Right forelimb (tissue), 1 donor: ENCODE measurements at places on chromosomes 3 and 15.

GRCh38 chr15:44598892-44599291, 61.9 kb downstream of the EIF3J start:
- DNase-seq, result no peak

- DNase-seq, result no peak
Observed at GRCh38 chr15:85603703-85604102, 191.0 kb downstream of the KLHL25 start.

GRCh38 chr3:35784169-35784568, 144.8 kb downstream of the ARPP21 start:
- no peak for DNase-seq

DNA sequence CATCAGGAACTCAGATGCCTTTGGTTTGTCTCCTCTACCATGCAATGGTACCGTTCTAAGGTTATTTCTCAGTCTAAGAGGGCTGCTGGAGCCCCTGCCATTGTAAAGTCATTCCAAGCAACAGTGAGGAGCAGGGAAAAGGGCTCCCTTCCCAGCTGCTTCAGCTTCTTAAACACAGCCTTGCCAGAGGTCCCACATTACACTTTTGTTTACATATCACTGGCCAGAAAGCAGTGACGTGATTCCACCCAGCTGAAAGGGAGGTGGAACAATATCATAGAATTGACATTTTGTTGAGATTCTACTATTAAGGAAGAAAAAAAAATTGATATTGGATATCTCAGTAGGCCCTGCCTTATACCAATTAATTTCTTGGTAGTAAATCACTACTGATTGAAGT, 194.6 kb downstream of the SUCLG2 start:
- no peak for DNase-seq

- DNase-seq, result no peak
Observed at GRCh38 chr3:44042772-44043171, 198.9 kb upstream of the TOPAZ1 start.

GRCh38 chr3:44984335-44984734, 8.3 kb downstream of the EXOSC7 start:
- no peak for DNase-seq

DNA sequence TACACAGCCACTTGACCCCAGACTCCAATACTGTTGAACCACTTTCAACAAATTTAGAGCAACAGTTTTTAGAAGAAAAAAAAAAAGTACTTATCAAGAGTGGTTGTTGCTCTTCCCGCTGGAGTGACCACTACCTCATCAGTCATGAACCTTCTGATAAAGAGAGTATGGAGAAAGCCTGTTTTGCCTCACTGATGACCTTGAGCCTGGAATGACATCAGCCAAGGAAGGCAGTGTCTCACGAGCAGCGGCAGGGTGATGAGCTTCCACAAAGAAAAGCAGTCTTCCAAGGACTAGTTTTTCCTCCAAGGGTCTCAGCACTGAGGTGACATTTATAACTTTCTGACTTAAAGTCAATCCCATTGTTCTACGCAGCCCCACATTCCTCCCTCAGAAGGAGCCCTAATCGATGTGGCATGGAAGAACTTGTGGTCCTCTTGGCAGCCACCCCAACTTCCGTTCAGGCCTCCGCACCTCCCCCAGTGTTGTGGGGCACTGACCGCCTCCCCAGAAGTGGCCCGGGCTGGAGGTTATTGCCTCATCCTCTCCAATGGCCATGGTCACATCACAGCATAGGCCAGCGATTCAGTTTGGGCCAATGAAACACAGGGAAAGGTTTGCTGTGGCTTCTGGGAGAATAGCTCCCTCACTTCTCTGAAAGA, 1.8 kb upstream of the CYP11A1 start:
- DNase-seq, result no peak

DNA sequence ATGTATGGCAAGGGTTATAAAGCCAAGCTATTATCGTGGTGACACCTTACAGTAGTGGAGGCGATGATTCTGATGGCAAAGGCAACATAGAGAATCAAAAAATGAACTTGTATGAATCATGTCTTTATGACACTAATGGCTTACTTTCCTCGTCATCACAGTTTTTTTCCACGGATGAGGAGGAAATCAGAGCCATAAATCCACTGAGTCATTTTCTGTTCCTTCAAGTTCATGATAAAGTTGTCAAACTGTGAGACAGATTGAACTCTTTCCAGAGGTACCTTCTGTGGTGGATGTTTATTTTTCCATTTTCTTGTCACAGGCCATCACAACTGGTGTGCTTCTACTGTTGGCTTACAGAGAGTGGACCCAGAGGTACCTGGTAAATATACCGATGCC, 8.5 kb downstream of the TMEM212 start:
- no peak for DNase-seq

DNA sequence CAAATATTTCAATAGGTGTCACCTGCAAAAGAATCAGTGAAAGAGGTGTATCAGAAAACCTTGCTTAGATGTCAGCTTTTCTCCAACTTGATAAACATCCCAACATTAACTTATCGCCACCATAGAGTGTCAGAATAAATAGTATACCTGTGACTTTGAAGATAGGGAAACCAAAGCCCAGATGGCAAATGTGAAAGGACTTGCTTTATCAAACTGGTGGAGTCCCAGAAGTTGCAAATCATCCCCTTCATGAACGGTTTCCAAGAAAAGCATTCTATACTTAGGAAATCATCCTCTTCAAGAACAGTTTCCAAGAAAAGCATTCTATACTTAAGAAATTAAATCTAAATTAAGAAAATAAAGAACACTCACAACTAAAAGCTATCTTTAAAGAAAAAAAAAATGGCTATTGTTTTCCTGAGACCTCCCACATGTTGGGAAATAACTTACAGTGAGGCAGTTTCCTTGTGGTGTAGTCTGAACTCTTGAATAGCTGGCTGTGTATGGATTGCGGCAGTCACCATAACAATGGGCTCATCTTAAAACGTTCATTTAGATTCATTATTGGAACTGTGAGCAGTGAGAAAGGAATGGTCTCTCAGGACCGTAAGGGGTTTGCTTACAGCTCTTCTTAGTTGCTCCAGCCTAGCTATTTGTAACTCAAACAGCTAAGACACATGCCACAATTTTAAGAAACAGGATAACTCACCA, 56.5 kb downstream of the GHSR start:
- no peak for DNase-seq

DNA sequence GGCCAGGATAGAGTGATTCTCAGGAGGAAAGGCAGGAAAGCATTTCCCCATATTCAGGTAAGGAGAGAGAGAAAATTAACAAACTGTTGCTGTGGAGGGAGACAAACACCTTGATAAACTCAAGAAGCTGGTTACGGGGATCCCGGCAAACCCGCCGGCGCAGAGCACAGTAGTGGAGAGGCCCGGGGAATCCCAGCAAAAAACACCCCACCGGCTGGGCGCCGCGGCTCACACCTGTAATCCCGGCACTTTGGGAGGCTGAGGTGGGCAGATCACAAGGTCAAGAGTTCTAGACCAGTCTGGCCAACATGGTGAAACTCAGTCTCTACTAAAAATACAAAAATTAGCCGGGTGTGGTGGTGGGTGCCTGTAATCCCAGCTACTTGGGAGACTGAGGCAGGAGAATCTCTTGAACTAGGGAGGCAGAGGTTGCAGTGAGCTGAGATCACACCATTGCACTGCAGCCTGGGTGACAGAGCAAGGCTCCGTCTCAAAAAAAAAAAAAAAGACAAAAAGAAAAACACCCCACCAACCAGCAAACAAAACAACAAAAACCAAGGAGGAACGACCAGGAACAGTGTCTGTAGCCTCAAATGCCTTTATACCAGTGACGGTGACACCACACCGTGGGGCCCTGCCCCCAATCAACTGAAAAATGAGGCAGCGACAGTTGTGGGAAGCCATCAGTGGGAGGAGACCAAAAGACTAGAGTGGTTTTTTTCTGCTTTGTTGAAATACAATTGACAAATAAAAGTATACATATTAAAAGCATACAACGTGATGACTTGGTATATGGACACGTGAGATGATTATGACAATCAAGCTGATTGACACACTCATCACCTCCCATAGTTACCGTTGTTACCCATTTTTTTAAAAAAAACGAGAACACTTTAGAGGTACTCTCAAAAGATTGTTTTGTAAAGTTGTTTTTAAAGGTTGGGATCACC, 40.2 kb upstream of the IDH2 start:
- no peak for DNase-seq

DNA sequence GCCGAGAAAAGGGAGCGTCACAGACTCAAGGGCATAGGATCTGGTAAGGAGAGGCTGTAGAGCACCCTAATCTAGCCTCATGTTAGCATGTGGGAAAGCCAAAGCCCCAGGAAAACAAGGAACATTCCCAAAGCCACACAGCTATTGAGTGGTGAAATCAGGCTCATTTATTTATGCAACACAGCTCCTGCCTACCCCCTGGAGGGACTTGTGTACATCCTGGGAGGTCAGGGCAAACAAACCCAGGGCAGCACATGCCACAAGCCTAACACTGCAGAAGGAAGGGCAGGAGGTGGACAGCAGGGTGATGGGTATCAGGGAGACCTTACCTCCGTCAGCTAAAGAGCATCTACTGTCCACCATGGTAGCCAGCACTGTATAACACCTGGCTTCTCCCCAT, 283.5 kb downstream of the RPLP1 start:
- no peak for DNase-seq

- no peak for DNase-seq
Observed at GRCh38 chr15:97755726-97756125, 204.8 kb upstream of the ARRDC4 start.

- DNase-seq, result peak; percentile 58
Observed at GRCh38 chr15:42065033-42065432, 29.3 kb downstream of the PLA2G4D start.

DNA sequence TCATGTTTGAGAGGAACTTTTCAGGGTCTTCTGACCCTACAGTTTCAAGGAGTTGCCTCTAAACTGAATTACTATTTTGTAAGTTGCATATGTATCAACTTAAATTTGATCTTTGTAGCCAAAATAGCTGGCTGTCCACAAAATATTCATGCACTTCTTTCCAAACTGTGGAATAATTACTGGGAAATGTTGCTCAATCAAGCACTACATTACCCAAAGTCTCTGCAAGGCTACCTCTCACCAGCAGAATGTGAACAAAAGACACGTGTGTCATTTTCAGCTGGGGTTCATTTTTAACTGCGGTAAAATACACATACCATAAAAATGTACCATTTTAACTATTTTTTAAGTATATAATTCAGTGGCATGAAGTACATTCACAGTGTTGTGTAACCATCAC, 320.4 kb downstream of the CTNNB1 start:
- DNase-seq, result no peak

DNA sequence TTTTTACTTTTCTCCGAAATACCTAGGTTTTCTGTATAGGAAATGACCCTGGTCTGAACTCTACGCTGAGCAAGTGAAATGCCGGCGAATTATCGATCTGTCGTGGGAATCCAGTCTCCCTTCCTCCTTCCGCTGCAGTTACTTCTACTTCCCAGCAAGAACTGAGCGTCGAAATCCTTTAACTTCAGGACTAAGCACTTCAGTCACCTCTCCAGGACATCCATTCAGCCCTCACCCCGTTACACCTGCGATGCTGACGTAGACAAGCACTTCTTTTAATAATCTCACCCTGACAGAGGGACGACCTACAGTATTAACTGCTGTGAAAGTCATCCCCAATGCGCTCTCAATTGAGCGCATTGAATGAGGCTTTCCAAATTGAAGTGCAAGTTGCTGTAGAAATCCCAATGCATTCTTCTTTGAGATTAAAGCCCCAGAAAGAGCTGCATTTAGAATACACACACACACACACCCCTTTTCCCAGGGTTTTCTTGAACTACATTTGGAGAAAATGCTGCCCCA, 1.3 kb downstream of the TOP2B start:
- peak; percentile 47 for DNase-seq

DNA sequence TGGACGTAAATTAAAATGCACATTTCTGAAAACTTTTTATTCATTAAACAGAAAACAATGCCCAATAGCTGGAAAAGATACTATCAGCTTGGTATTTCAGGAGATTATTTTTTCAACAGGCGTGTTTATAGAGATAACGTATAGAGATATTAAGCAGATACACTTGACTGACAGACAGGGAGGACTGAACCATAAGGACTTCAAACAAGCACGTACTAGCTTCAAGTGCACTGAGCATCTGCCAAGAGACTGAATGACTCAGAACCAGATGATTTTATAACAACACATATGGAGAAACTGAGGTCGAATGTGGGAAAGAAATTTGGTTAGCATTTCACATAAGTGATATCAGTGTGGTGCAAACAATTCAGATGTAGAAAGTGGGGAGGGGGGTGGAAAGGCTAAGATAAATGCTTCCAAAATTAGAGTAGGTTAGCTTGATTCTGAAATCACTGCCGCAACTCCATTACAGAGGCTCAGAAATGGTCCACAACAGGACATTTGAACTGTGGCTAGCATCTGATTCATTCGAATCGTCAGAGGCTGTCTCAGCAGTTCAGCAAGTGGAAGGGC, 103.5 kb downstream of the SEMA6D start:
- DNase-seq, result no peak
